Small intestine (tissue), 16 donors: ENCODE measurements at places on chromosomes 2 and 18.

GRCh38 chr2:63667132-63667700 is 78.5 kb downstream of the MDH1 start:
- H3K4me3 ChIP-seq = no peak overlapping the region
- no peaks in the 10 kb centered on the region for H3K36me3 ChIP-seq
- H3K27me3 ChIP-seq = peaks cover 3% of the 10 kb centered on the region

- peaks cover 7% of the 10 kb centered on the region for H3K36me3 ChIP-seq
- peak; percentile 46 for DNase-seq
- H3K27ac ChIP-seq = no peak overlapping the region
- no peaks in the 10 kb centered on the region for H3K4me1 ChIP-seq
- no peak overlapping the region for H3K4me3 ChIP-seq
Measured at GRCh38 chr2:135916207-135916606, 40.0 kb upstream of the MCM6 start.

GRCh38 chr2:238383743-238384380 is 42.9 kb upstream of the ASB1 start:
- no peaks in the 10 kb centered on the region for H3K36me3 ChIP-seq
- H3K4me1 ChIP-seq = no peaks in the 10 kb centered on the region
- H3K4me3 ChIP-seq = no peak overlapping the region
- no peak for DNase-seq

DNA sequence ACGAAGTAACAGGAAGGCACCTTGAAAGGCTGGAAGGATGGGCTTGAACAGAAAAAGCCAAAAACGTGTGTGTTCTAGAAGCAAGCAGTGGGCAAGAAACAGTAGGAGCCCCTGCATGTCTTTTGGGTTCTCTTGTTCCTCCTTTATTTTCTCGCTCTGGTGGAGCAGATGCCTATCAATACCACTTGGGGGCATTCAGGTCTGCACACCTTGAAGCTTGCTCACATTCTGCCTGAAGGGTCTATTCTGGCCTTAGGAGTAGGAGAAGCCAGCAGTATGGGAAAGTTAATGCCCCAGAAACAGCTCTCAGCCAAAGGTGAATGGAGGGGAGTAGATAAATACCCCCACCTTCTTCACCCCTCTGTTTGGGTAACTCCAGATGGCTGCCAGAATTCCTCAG is 204.5 kb downstream of the TXNL1 start:
- no peak for DNase-seq
- no peaks in the 10 kb centered on the region for H3K36me3 ChIP-seq
- no peak overlapping the region for H3K27ac ChIP-seq
- no peaks in the 10 kb centered on the region for H3K4me1 ChIP-seq

- peak within 1 kb of the TSS; percentile 76 for H3K27ac ChIP-seq
- no peaks in the 10 kb centered on the region for H3K36me3 ChIP-seq
- peaks cover 3% of the 10 kb centered on the region for H3K4me1 ChIP-seq
- peak within 1 kb of the TSS; percentile 74 for H3K4me3 ChIP-seq
- H3K27me3 ChIP-seq = no peaks in the 10 kb centered on the region
- DNase-seq = peak; percentile 97
Measured at GRCh38 chr2:99180755-99181623, at the start of the genes MITD1 and MRPL30. Gene MITD1, minus strand, starts transcription at chr2:99181058. Its CDS starts 77 bp downstream, at chr2:99180981. Gene MRPL30, plus strand, starts transcription at chr2:99181184. Its CDS starts 5,020 bp downstream, at chr2:99186204.

- H3K4me3 ChIP-seq = no peak overlapping the region
- no peak for DNase-seq
- H3K36me3 ChIP-seq = no peaks in the 10 kb centered on the region
- no peaks in the 10 kb centered on the region for H3K27me3 ChIP-seq
- H3K4me1 ChIP-seq = no peaks in the 10 kb centered on the region
Measured at GRCh38 chr2:56713978-56714377, 530.2 kb downstream of the CCDC85A start.

DNA sequence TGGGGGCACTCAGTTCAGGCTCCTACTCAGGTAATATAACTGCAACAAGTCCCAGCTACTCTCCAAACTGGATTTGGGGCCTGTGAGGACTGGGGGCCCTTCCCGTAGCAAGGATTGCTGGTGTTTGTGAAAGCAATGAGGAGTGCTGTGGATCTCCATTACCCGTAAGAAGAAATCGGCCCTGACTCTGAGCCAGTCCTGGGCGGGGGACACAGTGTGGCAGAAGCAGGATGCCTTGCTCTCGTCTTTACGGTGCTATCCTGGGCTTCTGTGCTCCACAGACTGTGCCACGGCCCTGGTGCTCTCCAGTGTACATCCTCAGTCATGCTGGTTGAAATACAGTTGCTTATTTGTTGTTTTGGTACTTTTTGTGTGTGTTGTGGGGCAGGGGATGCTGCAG is 172.9 kb downstream of the NDUFA10 start:
- H3K27ac ChIP-seq = no peak overlapping the region
- H3K4me3 ChIP-seq = no peak overlapping the region
- H3K27me3 ChIP-seq = no peaks in the 10 kb centered on the region
- no peak for DNase-seq
- no peaks in the 10 kb centered on the region for H3K36me3 ChIP-seq

GRCh38 chr18:74840492-74841167 is 243.0 kb downstream of the ZNF407 start:
- peaks cover 3% of the 10 kb centered on the region for H3K36me3 ChIP-seq
- no peak overlapping the region for H3K27ac ChIP-seq
- H3K27me3 ChIP-seq = no peaks in the 10 kb centered on the region
- H3K4me1 ChIP-seq = peaks cover 3% of the 10 kb centered on the region

DNA sequence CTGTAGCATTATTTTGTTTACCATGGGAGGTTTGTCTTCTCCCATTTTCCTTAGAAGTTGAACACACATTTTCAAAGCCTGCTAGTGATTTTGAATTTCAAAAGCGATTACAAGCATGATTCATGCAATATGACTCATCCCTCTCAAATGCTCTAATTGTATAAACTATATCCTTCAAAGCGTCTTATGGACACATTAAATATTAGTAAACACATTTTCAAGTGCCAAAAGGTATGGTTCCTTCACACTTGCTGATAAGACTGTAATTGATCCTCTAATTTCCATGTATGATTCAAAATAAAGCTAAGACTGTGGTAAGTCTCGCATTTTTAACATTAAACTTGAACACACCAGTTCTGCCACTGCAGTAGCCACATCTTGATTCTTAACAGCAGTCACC is 512.9 kb downstream of the LRRTM4 start:
- no peak overlapping the region for H3K27ac ChIP-seq
- H3K36me3 ChIP-seq = no peaks in the 10 kb centered on the region
- no peaks in the 10 kb centered on the region for H3K27me3 ChIP-seq
- H3K4me1 ChIP-seq = no peaks in the 10 kb centered on the region

DNA sequence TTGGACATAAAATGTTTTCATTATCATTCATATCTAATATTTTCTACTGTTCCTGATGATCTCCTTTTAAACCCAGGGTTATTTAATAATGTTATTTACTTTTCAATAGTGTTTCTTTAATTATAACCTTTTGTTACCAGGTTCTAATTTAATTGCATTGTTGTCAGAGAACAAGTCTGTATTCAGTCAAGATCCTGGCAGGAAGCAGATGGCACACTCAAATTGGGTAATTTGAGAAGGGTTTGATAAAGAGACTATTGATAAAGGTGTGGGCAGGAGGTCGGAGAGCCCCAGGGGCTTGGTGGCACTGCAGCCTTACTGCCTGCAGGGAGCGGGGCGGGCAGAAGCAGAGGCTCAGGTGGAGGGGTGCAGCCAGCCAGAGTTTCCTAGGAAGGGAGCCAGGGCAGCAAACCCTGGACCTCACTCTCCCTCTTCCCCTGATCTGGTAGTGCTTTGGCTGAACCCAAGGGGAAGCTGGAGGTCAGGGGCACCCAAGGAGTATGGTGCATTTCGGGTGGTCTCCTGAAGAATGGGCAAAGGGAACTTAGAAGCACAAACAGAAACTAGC is 2.3 kb upstream of the KIF1A start:
- no peak overlapping the region for H3K4me3 ChIP-seq
- DNase-seq = no peak
- H3K36me3 ChIP-seq = no peaks in the 10 kb centered on the region
- H3K4me1 ChIP-seq = no peaks in the 10 kb centered on the region

DNA sequence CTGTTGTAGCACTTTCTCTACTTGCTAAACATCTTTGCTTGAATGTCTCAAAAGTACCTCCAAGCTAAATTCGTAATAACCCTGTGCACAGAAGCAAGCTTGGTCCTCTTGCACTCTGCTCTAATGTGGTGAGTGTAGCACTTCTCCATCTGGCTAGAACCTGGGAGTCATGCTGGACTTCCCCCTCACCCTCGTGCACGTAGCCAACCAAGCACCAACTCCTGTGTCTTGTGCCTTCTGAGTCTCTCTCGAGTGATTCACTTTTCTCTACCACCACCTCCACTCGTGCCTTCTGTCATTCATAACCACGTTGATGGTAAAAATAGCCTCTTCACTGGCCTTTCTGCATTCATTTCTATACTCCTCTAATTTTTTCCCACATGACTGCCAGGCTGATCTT is 91.9 kb upstream of the KCNE4 start:
- H3K36me3 ChIP-seq = no peaks in the 10 kb centered on the region

DNA sequence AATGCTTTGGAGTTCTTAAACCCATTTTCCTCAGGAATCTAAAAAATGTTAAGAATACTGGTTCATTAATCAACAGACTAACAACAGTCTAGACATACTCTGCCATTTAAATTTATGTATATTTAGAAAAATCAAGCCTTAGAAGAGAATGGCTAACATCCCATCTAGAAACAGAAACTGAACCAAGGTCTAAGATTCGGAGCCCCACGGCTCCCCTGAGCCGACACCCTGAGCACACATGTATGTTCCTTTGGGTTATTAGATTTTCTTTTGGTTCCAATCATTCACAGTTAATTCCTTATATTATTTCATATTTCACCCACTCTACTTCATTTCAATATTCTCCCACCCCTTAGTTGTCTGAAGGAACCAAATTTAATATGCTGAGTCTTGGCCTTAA is 94.8 kb upstream of the HNRNPA3 start:
- no peak overlapping the region for H3K27ac ChIP-seq
- no peak for DNase-seq
- no peaks in the 10 kb centered on the region for H3K36me3 ChIP-seq
- no peaks in the 10 kb centered on the region for H3K27me3 ChIP-seq

DNA sequence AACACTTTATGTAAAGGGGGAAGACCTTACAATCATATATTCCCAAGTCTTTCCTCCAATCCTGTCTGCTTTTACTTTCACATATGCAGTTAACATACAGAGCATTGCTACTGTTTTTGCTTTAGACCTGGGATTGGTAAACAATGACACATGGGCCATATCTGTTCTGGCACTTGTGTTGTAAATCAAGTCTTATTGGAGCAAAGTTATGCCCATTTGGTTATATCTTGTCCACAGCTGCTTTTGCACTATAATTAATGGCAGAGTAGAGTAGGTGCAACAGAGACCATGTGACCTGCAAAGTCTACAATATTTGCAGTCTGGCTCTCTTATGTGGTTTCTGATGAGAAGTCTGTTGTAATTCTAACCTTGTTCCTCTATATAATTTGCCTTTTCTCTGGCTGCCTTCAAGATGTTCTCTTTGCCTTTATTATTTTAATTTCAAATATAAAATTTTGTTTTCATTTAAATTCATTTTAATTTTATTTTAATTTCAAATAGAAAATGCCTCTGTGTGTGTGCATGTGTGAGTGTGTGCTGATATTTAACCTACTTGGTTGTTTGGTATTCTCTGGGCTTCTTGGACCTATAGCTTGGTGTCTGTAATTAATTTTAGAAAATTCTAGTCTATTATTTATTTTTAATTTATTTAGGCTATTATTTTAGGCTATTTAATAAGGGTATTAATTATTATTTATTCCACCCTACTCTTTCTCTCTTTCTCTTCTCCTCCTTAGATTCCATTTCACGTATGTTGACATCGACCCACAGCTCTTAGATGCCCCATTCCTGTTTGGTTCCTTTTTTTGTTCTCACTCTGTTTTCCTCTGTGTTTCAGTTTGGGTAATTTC is 16.8 kb upstream of the LPIN1 start:
- H3K4me1 ChIP-seq = no peaks in the 10 kb centered on the region
- DNase-seq = no peak
- H3K36me3 ChIP-seq = no peaks in the 10 kb centered on the region
- no peak overlapping the region for H3K27ac ChIP-seq
- H3K27me3 ChIP-seq = peaks cover 2% of the 10 kb centered on the region

DNA sequence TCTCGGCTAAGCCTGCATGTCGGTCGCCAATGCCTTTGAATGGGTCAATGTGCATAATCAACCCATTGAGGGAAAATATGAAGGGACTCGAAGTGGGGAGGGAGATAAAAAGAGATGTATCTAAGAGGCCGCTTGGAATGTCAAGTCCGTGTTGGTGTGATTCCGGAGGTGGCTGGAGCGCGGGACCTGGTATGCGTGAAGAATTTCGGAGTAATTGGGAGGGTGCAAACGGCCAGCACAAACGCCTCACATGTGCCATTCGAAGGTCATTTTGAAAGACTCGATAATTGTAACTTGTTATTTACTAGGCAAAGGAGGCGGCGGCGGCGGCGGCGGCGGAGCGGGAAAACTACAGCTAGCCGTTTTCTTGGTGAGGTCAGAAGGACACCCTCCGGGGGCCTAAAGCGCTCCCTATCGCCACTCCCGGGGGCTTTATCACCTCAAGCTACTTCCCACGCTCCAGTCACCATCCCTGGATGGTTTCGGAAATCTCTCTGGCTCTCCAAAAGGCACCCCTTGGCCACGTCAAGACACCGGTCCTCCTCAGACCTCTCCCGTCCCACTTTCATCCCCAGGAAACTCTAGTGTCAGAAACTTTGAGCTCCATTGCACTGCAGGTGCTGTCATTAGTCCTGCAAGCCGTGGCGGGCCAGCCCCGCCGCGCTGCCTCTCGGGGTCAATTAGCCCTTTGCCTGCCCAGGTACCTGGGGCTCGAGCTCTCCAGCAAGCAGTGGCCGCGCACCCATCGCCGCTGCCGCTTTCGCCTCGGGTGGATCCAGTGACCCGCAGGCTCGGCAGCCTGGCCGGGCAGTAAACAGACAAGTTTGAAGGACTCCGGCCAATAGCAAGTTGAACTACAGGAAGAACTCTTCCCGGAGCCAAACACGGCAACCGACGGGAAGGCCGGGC is 1.5 kb downstream of the ERBB4 start:
- no peak overlapping the region for H3K4me3 ChIP-seq
- no peak overlapping the region for H3K27ac ChIP-seq
- H3K4me1 ChIP-seq = no peaks in the 10 kb centered on the region
- peaks cover 17% of the 10 kb centered on the region for H3K27me3 ChIP-seq

DNA sequence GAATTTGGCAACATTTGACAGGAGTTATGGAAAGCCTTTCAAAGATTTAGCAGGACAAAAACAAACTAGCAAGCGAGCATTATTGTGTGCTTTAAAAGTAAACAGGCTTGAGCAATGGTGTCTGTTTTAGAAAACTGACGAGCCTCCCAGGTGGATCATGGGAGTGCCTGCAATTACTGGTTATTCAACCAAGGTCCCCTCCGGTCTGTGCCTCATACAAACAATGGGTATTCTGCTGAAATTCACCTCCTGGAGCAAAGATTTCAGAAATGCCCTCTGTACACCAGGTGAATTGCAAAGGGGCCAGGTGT is 22.4 kb downstream of the RTP5 start:
- no peak for DNase-seq
- H3K4me3 ChIP-seq = no peak overlapping the region
- no peaks in the 10 kb centered on the region for H3K4me1 ChIP-seq
- H3K36me3 ChIP-seq = no peaks in the 10 kb centered on the region
- H3K27me3 ChIP-seq = no peaks in the 10 kb centered on the region

- no peaks in the 10 kb centered on the region for H3K4me1 ChIP-seq
- no peak for DNase-seq
- H3K4me3 ChIP-seq = no peak overlapping the region
- no peaks in the 10 kb centered on the region for H3K27me3 ChIP-seq
- H3K36me3 ChIP-seq = no peaks in the 10 kb centered on the region
Measured at GRCh38 chr2:67879586-67880290, 183.1 kb downstream of the C1D start.
